Uterine smooth muscle cell (primary cell): ENCODE measurements at places on chromosomes 5 and 9. TPM values are rescaled to one million over a fixed set of nuclear protein-coding genes. Genes with fewer than 3 reads are reported as not detected.

Gene CDKN2A
- total RNA-seq, result 8.5 and 8.9 TPM in 2 replicates

Gene TLX3
- total RNA-seq, result not detected in 2 replicates

Gene PCDHGB1
- total RNA-seq, result 0.44 and 1.2 TPM in 2 replicates

Gene COL23A1
- under 0.01 TPM in 1 of 2 replicates, not detected in the other for total RNA-seq

Gene EPB41L4B
- 0.11 and 0.12 TPM in 2 replicates for total RNA-seq

Gene KCNV2
- total RNA-seq, result not detected in 2 replicates

Gene ADGRD2
- not detected in 2 replicates for total RNA-seq
